ENCODE measurements at places on chromosomes 3 and 15.

DNA sequence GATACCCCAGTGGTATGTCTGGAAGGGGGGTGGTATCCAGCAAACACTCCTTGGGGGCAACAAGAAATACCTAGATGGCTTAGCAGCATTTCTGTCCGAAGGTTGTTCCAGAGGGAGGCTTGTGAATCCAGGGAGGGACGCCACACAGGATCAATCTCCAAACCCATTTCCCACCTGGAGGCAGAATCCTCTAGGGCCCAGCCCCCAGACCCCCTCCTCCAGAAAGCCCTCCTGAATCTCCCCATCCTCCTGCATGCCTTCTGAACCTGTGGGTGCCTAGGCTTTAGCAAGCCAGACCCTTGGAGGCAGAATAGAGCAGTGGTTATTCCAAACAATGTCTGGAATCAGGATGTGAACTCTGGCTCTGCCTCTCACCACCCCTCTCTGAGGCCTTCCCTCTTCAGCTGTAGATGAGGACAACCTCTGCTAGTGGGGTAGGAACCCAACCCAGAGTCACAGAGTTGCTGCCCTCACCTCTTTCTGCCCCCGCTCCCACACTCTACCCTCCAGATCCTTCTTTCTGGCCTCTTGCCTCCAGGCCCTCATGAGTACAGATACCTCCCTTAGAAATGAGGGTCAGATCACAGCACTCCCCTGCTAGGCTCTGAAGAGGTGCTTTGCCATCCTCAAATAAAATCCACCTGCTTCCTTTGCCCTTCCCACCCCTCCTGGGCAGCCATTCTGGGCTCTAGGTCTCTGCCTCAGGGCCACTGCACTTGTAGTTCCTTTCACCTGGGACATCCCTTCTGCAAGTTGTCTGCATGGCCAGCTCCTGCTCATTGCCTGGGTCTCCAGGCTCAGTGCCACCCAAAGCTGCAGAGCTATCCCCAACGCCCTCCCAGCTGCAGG lies 8.1 kb downstream of the CISH start:
- H3K27ac ChIP-seq = peak overlapping the region; percentile 81
- no peaks in the 10 kb centered on the region for H3K27me3 ChIP-seq
- no peak for DNase-seq

- no peaks in the 10 kb centered on the region for H3K36me3 ChIP-seq
- no peaks in the 10 kb centered on the region for H3K27me3 ChIP-seq
- peaks cover 15% of the 10 kb centered on the region for H3K4me1 ChIP-seq
- no peak overlapping the region for H3K4me3 ChIP-seq
- H3K27ac ChIP-seq = peak overlapping the region; percentile 56
Observed at GRCh38 chr3:18716101-18716500, 291.0 kb upstream of the SATB1 start.

GRCh38 chr15:38176155-38176554 lies 76.5 kb upstream of the SPRED1 start:
- no peaks in the 10 kb centered on the region for H3K36me3 ChIP-seq
- H3K27me3 ChIP-seq = peaks cover 11% of the 10 kb centered on the region
- H3K27ac ChIP-seq = no peak overlapping the region
- no peak for DNase-seq
- H3K4me1 ChIP-seq = no peaks in the 10 kb centered on the region
- no peak overlapping the region for H3K4me3 ChIP-seq

DNA sequence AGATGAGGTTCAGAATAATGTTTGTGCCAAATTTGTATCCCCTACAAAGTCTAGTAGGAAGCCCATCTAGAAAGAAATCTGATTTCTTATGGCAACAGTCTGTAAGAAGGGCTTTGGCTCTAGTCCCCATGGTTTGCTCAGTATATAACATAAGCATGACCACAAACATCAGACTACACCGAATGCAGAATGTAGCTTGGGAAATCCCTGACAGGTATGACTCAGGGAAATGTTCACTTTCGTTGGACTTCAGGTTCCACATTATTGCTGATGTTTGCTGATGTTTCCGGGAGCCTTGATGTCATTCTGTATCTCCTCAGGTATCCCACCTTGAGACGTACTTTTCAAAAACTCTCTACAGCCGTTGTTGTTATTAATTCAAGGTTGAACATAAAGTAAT lies 304.4 kb upstream of the TGFBR2 start:
- H3K27me3 ChIP-seq = no peaks in the 10 kb centered on the region
- no peak for DNase-seq
- H3K27ac ChIP-seq = no peak overlapping the region
- no peaks in the 10 kb centered on the region for H3K36me3 ChIP-seq

DNA sequence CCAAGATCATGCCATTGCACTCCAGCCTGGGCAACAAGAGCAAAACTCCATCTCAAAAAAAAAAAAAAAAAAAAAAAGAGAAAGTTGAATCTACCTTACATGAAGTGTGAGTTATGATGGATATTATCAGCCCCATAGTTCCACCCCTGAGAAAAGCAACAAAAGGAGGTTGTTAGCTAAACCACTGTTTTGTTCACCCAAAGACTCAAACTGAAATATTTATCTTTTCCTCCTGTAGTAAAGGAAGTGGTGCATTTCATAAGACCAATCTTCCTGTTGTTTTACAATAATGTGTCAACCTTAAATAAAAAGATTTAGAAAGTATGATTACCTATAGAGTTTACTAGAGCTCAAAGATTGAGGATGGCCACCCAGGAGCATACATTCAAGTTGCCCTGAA lies 18.7 kb upstream of the TRMT10C start:
- no peak overlapping the region for H3K4me3 ChIP-seq
- no peaks in the 10 kb centered on the region for H3K27me3 ChIP-seq
- no peaks in the 10 kb centered on the region for H3K36me3 ChIP-seq
- DNase-seq = no peak
- H3K4me1 ChIP-seq = peaks cover 5% of the 10 kb centered on the region

- no peaks in the 10 kb centered on the region for H3K36me3 ChIP-seq
- peaks cover 7% of the 10 kb centered on the region for H3K4me1 ChIP-seq
- no peaks in the 10 kb centered on the region for H3K27me3 ChIP-seq
- DNase-seq = no peak
Observed at GRCh38 chr3:160471892-160472291, 22.3 kb upstream of the TRIM59 start.

Measured in natural killer cell (primary cell).